ENCODE measurements at places on chromosomes 11 and 22. TPM values are rescaled to one million over a fixed set of nuclear protein-coding genes. Genes with fewer than 3 reads are reported as not detected.

GRCh38 chr22:38082986-38083710 lies 836 bp downstream of the SLC16A8 start:
- DNase-seq, result no peak

DNA sequence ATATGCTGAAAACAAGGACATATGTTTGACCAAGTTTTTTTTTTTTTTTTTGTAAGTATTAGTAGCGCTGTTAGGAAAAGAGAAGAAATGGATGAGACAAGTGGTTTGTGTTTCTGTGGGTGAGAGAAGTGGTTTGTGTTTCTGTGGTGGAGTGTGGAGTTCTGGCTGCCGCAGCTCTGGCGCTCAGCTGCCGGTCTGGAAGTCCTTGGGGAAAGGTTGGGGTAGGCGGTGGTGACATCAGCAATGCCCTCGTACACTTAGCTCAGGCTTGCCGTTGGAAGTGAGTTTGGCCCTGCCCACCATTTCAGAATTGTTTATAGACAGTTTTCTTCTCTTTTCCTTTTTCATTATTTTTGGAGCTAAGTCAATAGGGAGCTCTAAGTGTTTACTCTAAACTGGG lies 116.6 kb downstream of the TBC1D22A start:
- peak; percentile 59 for DNase-seq

- no peak for DNase-seq
These were observed 1.2 kb downstream of the MYRF start for GRCh38 chr11:61753672-61754071.

GRCh38 chr11:94511932-94512781 lies at the start of gene C11orf97:
Gene C11orf97, plus strand, starts transcription at chr11:94512461. Its CDS starts 68 bp downstream, at chr11:94512529.
- peak; percentile 30 for DNase-seq

DNA sequence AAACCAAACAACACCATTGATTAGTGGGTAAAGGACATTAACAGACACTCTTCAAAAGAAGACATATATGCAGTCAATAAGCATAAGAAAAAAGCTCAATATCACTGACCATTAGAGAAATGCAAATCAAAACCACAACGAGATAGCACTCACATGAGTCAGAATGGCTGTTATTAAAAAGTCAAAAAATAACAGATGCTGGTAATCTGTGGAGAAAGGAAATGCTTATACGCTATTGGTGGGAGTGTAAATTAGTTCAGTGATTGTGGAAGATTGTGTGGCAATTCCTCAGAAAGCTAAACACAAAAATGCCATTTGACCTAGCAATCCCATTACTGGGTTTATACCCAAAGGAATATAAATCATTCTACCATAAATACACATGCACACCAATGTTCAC lies 182.6 kb downstream of the TRPC6 start:
- DNase-seq, result peak; percentile 53

GRCh38 chr22:24937114-24937513 lies 9.4 kb downstream of the LHFPL7 start:
- DNase-seq, result no peak

DNA sequence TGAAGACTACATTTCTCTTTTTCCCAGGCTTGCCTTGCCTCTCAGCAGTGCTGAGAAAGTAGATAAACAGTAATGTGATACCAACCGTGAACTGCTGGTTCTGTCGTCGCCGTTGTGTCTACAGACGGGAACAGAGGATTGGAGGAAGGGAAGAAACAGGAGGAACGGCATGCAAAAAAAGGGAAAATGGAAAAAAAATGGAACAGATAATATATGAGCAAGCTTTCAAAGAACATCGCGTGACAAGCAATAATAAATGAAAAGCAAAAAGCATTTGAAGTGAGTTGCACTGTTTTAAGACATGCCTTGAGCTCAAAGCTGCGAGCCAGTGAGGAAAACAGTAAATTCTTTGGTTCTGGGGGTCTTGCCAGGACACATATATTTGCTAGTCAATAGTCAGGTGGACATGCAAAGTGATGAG lies 305.9 kb downstream of the CADM1 start:
- peak; percentile 58 for DNase-seq

Gene SLC35C1
- 26.7 TPM for polyA plus RNA-seq

Gene DDI1
- polyA plus RNA-seq, result not detected

Gene CCDC73
- not detected for polyA plus RNA-seq
